ENCODE measurements at places on chromosomes 7 and 10. TPM values are rescaled to one million over a fixed set of nuclear protein-coding genes. Genes with fewer than 3 reads are reported as not detected.

The STEAP4 gene
- not detected for total RNA-seq

The NOC3L gene
- total RNA-seq: 39.9 TPM

DNA sequence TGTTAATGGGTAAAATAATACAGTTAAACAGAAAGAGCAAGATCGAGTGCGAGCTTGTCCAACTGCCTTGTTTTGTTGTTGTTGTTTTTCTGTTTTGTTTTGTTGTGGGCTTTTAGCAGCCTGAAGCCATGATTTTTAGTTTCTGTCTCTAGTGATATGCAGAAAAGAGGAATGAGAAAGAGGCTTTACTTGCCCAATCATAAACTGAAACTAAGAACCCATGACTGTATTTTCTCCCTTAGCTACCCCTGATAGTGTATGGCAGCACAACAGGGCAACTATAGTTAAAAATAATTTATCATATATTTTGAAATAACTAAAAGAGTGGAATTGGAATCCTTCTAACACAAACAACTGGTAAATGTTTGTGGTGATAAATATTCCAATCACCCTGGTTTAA is 493.9 kb downstream of the GLRX3 start:
- H3K4me1 ChIP-seq: no peaks in the 10 kb centered on the region
- H3K36me3 ChIP-seq: no peaks in the 10 kb centered on the region
- no peak overlapping the region for H3K4me3 ChIP-seq
- no peak overlapping the region for H3K27ac ChIP-seq

DNA sequence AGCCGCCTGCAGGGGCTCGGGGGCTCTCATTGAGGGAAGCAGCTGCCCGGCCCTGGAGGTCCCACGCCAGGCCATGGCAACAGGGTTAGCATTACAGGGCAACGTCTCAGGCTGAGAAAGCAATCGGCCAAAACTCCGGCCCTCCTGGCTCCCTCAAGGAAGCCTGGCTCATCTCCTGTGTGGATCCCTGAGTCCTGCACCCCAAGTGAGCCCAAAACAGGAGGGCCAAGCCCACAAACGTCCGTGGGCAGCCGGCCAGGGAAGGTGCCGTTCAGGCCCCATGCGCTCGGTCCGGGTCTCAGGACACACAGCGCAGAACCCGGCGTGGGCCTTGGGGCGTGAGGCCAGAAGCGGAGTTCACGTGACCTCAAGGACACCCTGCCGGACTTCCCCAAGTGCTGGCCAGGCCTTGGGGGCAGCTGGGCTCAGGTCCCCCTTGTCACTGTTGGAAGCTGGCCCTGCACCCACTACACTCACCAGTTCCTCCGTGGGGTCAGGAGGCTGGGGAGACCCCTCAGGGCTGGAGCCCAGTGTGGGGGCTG is 8.0 kb upstream of the PWWP2B start:
- no peak overlapping the region for H3K4me3 ChIP-seq
- no peak overlapping the region for H3K27ac ChIP-seq
- H3K36me3 ChIP-seq: no peaks in the 10 kb centered on the region
- peaks cover 11% of the 10 kb centered on the region for H3K4me1 ChIP-seq

GRCh38 chr10:5481121-5481520 is 18.2 kb downstream of the CALML5 start:
- no peak for DNase-seq
- no peak overlapping the region for H3K4me3 ChIP-seq
- H3K27ac ChIP-seq: no peak overlapping the region
- no peaks in the 10 kb centered on the region for H3K27me3 ChIP-seq
- 0 out of 2 replicates have a peak, but pooled peaks cover 1% of the 10 kb centered on the region for H3K4me1 ChIP-seq

- H3K27me3 ChIP-seq: no peaks in the 10 kb centered on the region
- H3K27ac ChIP-seq: no peak overlapping the region
- H3K36me3 ChIP-seq: no peaks in the 10 kb centered on the region
- DNase-seq: no peak
Observed at GRCh38 chr10:49362596-49363260, 33.2 kb downstream of the DRGX start.

Measured in Caco-2 (cell line).